Smooth muscle cell of the brain vasculature (primary cell): ENCODE measurements at places on chromosomes 2 and 18.

DNA sequence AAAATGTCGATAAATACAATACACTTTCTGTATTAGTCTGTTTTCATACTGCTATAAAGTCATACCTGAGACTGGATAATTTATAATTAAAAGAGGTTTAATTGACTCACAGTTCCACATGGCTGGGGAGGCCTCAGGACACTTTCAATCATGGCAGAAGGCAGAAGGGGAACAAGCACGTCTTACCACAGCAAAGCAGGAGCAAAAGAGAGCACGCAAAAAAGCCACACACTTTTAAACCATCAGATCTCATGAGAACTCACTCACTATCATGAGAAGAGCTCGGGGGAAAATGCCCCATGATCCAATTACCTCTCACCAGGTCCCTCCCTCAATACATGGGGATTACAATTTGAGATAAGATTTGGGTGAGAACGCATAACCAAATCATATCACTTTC, 256.7 kb downstream of the ANAPC1 start:
- DNase-seq: no peak

DNA sequence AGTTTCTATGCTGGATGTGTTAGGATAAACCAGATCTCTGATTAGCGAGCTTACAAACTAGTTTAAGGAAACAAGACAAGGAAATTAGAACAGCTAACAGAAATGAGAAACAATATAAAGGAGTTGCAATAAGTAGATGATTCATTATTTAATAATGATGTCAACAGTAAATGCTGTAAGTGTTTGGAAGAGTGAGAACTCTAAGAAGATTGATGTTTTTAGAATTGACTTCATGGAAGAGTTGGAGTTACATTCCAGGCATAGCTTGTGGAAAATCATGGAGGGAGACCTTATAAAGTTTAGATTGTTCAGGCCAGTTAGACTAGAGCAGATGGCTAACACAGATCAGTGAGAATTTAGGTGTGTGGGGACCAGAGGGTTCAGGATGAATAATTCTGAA, 32.6 kb downstream of the PPP1R1C start:
- no peak for DNase-seq

- DNase-seq: no peak
These were observed 140.5 kb downstream of the UXS1 start for GRCh38 chr2:106053581-106053980.

- no peak for DNase-seq
These were observed 3.1 kb upstream of the TXNL4A start for GRCh38 chr18:79991494-79991893.

DNA sequence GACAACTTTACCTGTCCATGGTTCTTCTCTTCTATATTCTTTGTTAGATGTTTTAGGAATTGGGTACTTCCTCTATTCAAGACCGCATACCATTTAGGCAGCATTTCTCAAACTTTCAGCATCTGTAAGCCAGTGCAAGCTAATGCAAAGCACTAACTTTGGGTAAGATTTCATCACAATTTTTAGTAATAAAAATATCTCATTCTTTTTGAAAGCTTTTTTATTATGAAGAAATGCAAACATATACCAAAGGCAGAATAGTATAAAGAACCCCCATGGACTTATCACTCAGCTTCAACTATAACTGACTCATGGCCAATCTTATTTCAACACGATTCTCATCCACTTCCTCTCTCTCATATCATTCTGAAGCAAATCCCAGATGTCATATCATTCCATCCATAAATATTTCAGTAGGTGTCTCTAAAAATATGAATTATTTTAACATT, 32.9 kb downstream of the INO80C start:
- no peak for DNase-seq

- DNase-seq: no peak
These were observed 47.6 kb downstream of the ODC1 start for GRCh38 chr2:10400568-10400977.

DNA sequence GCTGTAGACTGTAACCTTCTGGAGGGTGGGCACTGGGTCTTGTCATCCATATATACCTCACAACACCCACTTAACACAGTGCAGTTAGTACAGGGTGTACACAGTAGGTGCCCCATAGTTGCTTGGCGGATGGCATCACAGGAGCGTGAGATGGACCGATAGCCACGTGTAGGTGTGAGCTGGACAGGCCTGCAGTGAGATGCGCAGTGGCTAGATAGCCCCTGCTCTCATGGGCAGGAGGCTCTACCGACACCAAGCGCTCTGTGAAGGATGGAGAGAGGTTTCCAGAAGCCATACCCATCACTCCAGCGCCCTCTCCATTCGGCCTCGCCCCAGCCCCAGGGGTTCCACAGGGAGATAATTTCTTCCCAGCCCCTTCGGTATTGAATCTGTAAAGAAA, 49.5 kb downstream of the CAPN13 start:
- DNase-seq: no peak

DNA sequence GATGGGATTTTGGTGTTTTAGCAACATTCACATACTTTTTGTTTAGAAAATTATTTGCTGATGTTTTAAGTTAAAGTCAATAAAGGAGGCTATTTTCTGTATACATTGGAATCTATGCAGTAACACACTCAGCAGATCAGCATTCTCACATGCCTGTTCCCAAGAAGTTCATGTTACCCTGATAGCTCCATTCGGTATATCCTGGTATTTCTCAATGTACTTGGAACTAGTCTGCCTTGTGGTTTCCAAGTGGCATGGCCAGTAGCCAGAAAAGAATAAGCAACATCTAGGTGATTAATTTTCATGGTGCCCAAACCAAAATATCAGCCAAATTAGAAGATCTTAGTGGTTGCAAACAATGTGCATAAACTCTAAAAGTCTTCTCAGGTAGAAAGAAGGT, 5.2 kb upstream of the NCAPH start:
- DNase-seq: no peak

DNA sequence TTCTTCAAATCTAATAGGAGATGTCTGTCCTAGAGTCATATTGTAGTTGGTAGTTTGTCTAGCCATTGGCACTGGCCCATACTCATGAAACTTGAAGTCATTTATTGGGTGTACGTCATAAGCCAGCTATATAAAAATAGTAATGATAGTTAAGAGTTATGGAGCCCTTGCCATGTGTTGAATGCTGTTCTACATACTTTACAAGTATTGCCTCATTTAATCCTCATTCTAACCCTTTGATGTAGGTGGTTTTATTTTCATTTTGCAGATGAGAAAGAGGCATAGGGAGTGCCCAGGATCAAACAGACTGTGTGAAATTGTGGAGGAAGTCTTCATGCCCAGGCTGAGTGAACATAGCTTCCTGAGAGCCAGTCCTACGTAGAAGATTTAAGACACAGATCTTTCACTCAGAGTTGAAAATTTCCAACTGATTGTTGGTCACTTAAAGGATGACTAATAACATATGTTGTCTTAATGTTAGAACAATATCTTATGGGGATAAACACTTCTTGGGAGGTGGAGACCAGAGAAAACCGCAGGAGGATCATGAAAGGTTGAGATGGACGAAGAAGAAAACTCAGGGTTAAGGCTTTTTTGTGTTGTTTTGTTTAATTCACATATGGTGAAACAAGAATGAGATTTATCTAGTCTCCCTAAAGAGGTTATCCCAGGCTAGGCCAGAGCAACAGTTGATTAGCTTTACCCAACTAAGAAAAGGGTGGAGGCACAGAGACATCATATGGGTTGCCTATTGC, 156.0 kb downstream of the CERS6 start:
- no peak for DNase-seq

- DNase-seq: no peak
These were observed 438.5 kb upstream of the TRIB2 start for GRCh38 chr2:12278217-12278750.

GRCh38 chr2:43174368-43174916, 52.0 kb downstream of the ZFP36L2 start:
- no peak for DNase-seq

- DNase-seq: no peak
These were observed 4.8 kb upstream of the STAT4 start for GRCh38 chr2:191155608-191156071.

DNA sequence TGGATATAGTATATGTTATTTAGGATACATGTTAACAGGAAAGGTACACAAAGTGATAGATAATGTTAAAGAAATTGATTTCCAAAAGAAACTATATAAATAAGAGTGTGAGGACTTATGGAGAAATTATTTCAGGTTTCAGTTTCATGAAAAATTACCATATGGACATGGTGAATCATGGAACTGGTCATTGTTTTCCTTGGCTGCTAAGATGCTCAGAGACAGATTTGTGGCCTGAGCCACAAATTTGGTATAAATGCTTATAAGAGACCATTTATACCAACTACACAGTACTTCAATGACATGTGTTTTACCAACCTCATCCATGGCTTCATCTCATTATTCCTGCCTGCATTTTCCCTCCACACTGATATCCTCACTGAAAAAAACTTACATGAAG, 188.1 kb downstream of the FMNL2 start:
- DNase-seq: no peak

GRCh38 chr2:109614715-109615636, 812 bp downstream of the SOWAHC start:
- DNase-seq: no peak
